ENCODE measurements at places on chromosomes 11 and 22.

DNA sequence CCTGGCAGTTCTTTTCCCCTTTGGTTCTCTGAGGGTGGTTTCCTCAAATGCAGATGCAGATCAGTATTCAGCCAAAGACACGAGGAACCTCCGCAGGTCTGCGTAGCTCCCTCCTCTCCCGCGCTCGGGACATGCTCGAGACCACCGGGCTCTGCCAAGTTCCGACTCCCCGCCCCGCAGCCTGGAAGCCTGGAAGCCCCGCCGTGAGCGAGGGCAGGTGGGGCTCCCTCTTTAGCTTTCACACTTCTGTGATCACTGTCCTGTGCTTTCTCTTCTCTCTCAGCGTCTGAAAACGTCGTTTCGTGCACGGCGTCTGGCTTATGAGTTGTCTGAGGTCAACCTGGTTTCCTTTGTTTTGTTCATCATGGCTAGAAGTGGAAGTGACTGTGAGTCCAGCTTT, 26.6 kb downstream of the ZBED4 start:
- DNase-seq, result no peak

DNA sequence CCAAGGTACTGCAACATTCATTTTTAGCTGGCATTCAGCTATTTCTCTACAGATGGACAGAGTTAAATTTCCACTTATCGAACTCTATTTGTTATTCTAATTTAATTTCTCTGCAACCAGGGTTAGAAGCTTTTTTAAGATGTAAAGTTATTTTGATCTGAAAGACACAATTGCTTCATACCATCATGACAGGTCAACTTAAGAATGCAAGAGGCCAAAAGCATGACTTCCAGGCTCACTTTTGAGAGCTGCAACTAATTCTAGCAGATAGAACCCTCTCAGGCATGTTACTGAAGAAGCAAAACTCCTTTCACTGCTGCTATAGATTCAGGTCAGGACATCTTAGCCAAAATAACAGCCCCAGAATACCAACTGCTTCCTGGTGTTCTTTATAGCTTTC, 86.5 kb upstream of the GALNT18 start:
- DNase-seq, result no peak

DNA sequence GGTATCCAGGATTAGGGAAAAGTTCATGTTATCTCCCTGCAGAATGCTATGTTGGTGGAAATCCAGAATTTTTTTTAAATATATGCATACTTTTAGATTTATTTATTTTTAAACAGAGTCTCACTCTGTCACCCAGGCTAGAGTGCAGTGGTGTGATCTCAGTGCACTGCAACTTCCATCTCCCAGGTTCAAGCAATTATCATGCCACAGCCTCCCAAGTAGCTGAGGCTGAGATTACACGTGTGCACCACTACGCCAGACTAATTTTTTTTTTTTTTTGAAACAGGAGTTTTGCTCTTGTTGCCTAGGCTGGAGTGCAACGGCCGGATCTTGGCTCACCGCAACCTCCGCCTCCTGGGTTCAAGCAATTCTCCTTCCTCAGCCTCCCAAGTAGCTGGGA, 2.6 kb downstream of the PACSIN2 start:
- DNase-seq, result peak; percentile 46

- no peak for DNase-seq
Observed at GRCh38 chr22:19742160-19743066, 18.2 kb upstream of the TBX1 start.

DNA sequence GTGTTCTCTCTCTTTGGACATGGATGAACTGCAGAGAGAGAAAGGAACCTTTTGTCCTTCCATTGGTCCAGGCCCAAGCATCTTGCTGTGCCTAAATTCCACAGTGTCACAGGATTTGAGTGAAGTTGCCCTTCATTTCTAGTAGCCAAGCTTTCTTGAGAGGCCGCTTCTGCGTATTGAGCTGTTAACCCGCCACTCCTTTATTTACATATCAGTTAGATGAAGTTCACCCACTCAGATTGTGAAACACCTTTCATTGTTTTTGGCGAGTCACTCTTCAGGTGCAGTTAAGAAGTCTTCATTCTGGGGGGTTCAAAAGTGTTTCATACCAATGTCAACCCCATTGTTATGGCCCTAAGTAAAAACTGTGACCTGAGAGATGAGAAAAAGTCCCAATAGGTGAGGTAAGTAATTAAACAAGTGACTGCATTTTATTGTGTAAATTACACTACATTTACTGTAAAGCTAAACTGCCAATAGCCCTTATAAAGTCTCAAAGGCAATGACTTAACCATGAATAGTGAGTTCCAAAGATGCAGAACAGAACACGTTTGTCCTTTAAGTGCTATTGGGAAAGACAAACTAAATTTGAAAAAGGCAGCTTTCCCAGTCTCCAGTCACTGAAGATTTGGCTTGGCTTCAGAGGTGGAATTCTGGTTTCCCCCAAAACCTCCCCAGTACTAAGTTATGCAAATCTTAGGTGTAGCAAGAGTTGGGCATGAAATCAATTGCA, 61.0 kb downstream of the APIP start:
- DNase-seq, result no peak

- DNase-seq, result no peak
Observed at GRCh38 chr22:27794226-27794625, 7.3 kb downstream of the MN1 start.

- DNase-seq, result no peak
Observed at GRCh38 chr11:69645801-69646492, 5.0 kb downstream of the CCND1 start.

DNA sequence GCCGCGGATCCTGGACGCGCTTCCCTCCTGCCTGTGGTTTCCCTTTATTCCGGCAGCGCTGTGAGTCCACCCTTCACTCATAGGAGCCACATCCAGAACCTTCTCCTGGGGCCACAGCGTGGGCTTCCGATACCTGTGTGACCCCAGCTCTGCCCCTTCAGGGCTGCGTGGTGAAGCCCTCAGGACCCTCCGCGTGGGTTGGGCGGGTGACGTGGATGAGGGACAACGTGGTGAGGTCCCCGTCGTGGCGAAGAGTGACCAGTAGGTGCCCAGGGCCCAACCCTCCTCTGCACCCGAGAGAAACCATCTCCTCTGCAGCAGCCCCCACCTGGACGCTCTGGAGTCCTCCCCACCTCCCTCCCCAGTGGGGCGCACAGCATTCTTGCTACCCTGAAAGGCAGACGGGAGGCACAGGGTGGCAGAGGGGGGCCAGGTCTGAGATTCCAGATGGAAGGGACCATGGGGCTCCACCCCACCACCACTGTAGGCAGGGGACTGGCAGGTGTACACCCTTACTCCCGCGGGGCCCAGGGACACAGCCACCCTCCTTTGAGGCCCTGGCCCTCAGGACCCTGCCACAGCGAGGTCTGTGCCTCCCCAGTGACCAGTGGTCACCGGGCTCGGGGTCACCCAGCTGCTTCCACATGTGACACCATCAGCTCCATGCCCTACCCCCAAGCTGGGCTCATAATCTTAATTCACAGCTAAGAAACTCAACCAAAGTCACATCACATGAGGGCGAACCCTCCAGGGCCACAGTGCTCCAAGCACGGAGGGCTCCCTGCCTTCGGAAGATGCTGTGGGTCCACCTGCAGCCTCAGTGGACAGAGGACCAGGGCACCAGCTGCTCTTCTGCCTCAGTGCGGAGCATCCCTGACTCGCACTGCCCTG, 3.4 kb upstream of the ZBED4 start:
- no peak for DNase-seq

GRCh38 chr22:20552443-20553401, 45.3 kb downstream of the MED15 start:
- DNase-seq, result no peak
